Small intestine (tissue), 16 donors: ENCODE measurements at places on chromosomes 6 and 20.
A peak's percentile ranks its signal among the peaks of the same experiment; 100 is the strongest.

- DNase-seq: no peak
Measured at GRCh38 chr6:73290435-73290834, 27.4 kb upstream of the KHDC1 start.

- DNase-seq: no peak
Measured at GRCh38 chr6:66396549-66396948, 689.5 kb upstream of the EYS start.

- no peak for DNase-seq
Measured at GRCh38 chr20:52996658-52997057, 24.5 kb downstream of the TSHZ2 start.

- no peak for DNase-seq
Measured at GRCh38 chr6:105211831-105212230, 32.0 kb upstream of the POPDC3 start.

- no peak for DNase-seq
Measured at GRCh38 chr6:113595911-113596376, 261.2 kb upstream of the MARCKS start.

DNA sequence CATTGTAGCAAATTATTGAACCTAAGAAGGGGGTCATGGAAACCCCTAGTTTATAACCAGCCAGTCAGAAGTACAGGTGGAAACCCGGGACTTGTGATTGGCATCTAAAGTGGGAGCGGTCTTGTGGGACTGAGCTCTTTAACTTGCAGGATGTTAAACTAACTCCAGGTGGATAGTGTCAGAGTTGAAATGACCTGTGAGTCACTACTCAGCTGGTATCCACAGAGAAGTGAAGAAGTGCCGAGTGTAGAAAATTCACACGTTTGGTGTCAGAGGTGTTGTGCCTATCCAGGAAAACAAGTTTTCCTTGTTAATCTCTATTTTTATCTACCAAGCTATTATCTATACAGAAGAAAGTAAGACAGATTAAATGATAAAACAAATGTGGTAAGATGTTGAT is 179.7 kb downstream of the ADGRG6 start:
- DNase-seq: no peak

- no peak for DNase-seq
Measured at GRCh38 chr20:56004611-56005388, 519 bp downstream of the CBLN4 start.

DNA sequence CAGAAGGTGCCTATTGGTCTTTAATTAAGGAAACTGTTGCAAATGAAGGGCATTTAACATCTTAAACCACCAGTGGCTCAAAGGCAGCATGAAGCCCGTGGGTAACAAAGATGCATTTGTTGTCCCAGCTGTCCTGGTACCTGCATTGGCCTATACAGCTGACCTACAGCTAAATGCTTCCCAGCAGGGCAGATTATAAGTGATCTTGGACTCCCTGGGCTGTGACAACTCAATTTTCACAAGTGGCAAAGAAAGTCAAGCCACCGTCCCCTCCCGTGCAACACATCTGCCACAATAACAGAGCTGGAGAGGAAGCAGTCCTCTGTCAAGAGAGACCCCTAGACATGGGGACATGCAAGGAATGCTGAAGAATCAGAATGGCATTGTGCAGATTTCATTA is 31.5 kb upstream of the EDN3 start:
- no peak for DNase-seq

- no peak for DNase-seq
Measured at GRCh38 chr6:30954631-30955366, 14.0 kb downstream of the MUCL3 start.

GRCh38 chr20:41678799-41679198 is 60.6 kb upstream of the CHD6 start:
- no peak for DNase-seq

DNA sequence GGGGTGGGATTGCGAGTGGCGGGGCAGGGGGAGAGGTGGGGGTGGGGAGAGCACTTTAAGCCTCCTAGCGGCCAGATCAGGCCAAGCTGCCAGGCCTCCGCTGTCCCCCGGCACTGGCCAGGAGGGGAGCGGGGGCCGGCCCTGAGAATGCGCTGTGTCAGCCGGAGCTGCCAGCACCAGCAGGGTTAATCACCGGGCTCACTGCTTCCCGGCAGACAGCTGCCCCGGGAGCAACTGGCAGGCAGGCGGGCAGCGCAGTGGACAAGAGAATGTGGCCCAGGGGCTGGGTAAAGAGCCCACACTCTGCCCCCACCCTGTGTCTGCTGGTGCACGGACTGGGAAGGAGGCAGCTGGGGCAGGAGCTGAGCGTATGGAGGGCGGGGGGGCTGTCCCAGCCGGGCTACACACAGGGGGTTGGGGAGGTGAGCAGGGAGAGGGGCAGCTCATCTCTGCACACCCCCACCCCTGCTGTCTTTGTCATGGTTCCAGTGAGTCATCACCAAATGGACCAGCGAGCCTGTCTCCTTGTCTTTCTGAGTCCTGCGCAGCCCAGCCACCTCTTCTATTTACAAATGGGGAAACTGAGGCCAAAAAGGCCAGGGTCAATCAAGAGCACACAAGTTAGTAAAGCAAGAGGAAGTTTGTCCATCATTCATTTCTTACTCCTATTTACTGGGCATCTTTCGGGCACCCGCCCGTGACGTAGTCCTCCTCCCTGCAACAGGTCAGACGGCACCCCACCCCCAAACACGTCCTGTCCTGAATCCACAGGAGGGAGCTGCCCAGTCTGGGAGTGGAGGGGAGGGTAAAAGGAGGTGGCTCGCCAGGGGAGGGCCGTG is 2.1 kb upstream of the LAMA5 start:
- DNase-seq: no peak

- no peak for DNase-seq
Measured at GRCh38 chr6:4412488-4412887, 277.1 kb upstream of the ECI2 start.

GRCh38 chr6:106173124-106173879 is 87.2 kb downstream of the PRDM1 start:
- no peak for DNase-seq

GRCh38 chr6:67127041-67127440 is 1420.0 kb upstream of the EYS start:
- DNase-seq: no peak

DNA sequence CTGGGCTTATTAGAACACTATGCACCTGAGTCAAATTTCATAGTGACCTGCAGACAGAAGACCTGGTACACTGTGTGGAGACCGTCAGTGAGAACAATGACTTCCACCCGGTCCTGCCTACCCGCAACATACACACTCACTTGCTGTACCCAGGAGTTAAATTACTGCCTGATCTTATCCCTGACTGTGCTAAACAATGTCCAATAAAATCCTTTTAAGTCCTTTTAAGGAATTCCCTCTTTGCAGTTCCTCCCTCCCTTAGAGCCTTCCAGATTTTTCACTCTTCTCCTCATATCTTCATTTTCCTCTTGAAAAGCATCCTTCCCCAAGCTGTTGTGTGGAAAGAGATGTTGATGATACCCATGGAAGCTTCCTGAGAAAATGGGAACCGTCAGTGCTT is 3.4 kb upstream of the KCNG1 start:
- no peak for DNase-seq

DNA sequence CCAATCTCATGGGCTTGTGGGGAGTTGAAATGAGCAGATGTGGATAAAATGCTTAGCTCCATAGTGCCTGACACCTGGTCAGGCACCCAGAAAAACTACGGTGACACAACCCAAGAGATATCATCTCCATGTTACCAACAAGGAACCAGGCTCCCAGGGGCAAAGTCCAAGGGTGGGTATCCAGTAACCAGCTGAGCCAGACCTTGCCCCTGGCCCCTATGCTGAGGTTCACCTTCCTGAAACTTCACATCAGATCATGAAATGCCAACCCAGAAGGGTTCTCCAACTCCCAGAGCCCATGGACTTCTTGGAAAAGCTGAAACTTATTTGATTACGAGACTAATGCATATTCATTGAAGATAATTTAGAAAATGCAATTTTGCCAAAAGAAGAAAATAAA is 141.8 kb upstream of the KCNG1 start:
- peak; percentile 90 for DNase-seq

- DNase-seq: no peak
Measured at GRCh38 chr6:27295301-27296079, 16.6 kb downstream of the POM121L2 start.
